Cerebellum (tissue), 4 donors: ENCODE measurements at places on chromosomes 2 and 18. TPM values are rescaled to one million over a fixed set of nuclear protein-coding genes. Genes with fewer than 3 reads are reported as not detected.
A peak's percentile ranks its signal among the peaks of the same experiment; 100 is the strongest.

Gene PLGLB2
- total RNA-seq = 7.3 TPM

Gene HS6ST1
- total RNA-seq = 39.7 TPM

Gene AKAIN1
- 6.9 TPM for total RNA-seq

Gene DYNAP
- not detected for total RNA-seq

Gene DAW1
- total RNA-seq = 2.8 TPM

Gene KCNG2
- total RNA-seq = 2.1 TPM

Gene PDE11A
- total RNA-seq = 14.3 TPM

Gene SH2D6
- total RNA-seq = 0.54 TPM

Gene C2orf76
- 13.2 TPM for total RNA-seq

Gene PLCL1
- total RNA-seq = 13.0 TPM

Gene ALPG
- not detected for total RNA-seq

Gene DHRS9
- 0.64 TPM for total RNA-seq

- no peak for DNase-seq
These were observed 14.4 kb upstream of the MYO5B start for GRCh38 chr18:50209311-50209710.

- no peak for DNase-seq
These were observed 3.5 kb upstream of the ADNP2 start for GRCh38 chr18:80105369-80106167.

DNA sequence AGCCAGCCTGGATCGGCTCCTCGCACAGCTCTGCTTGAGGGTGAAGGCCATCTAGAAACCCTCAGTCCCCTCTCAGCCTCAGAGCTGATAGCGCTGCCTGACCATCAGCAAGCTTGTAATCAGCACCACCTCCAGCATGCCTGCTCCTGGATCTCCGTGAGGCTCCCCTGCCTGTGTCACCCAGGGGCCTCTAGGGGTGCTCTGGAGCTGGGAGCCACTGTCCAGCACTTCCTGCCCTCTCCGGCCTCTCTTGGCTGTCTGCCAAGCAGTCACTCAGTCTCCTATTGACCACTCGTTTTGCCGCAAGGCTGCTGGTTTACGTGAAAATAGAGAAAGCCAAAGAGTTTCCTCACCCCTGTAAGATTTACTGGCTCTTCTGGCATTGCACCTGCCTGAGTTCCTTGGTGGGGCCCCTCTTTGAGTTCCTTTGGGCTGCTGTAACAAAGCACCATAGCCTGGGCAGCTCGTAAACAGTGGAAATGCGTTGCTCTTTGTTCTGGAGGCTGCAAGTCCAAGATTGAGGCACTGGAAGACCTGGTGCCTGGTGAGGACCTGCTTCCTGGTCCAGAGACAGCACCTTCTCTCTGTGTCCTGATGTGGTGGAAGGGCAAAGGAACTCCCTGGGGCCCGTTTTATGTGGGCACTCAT is 17.9 kb downstream of the CAPN10 start:
- peak; percentile 75 for DNase-seq

DNA sequence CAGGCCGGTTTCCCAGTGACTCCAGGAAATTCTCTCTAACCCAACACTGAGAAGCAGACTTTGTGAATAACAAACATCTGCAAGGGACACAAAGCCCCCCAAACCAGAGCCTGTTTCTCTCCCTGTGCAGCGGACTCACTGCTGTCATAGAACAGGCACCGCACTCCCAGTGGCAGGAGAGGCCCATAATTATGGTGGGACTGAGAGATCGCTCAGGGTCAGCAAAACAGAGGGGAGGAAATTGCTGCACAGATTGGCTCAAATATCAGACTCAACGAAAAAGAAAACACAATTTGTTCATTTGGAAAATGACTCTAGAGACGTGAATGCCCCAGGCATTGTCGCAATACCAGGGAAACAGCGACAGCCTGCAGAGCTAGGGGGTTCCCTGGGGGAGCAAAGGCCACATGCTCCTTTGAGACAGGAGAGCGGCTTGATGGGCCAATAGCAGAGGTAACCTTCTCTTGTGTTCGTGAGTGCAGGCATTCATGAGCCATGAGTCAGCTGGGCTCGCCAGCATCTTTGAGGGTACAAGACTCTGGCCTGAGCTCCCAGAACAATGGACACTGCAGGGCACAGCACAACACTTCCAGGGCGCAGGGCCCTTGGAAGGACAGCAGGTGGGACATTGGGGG is 143.3 kb upstream of the KLHL29 start:
- DNase-seq = no peak

DNA sequence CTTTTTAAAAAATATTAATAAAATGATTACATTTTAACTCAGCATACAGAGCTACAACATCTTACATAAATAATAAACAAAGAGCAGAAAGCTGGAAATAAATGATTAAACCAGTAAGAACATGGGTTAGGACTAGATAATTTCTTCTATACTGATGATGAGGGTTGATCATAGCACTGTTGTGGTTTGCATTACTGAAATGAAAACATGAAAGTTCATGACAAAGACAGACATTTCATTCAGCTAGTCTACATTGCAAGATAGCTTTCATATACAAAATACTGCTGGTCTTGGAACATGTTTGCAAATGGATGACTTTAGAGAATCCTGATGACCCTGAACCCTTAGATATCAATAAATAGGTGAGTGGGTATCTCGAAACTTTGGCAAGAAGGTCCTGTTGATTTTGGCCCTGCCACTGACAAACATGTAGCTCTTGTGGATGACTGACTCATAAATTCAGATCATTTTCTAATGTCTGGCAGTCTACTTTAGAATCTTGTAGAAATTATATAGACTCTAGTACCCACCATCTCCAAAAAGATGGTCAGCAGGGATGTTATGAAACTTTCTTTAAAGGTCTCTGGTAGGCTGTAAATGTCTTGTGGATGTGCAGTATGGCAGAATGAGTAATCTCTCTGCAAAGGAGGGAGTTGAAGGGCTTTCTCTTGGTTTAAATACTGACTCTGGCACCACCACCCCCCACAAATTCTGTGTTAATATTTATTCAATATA is 15.5 kb upstream of the CDC42EP3 start:
- no peak for DNase-seq

DNA sequence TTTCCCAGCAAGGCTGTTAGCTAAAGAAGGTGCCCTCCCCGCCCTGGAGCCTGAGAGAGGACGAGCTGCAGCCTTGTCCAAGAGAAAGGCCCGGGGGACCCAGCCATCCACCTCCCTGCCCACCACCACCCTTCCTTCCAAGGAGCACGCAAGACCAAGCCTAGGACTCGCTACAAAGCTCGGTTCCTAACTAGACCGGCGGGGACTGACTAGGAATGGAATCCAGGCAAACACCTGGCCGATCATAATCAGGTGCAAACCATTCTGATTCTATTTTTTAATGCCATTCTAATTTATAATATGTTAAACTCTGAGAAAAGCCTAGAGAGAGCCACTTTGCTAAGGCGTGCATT is 19.7 kb upstream of the TUBB6 start:
- DNase-seq = no peak

- DNase-seq = no peak
These were observed 1.1 kb upstream of the CDCA7 start for GRCh38 chr2:173353556-173353955.

GRCh38 chr2:238487134-238487533 is 60.4 kb downstream of the ASB1 start:
- DNase-seq = no peak

DNA sequence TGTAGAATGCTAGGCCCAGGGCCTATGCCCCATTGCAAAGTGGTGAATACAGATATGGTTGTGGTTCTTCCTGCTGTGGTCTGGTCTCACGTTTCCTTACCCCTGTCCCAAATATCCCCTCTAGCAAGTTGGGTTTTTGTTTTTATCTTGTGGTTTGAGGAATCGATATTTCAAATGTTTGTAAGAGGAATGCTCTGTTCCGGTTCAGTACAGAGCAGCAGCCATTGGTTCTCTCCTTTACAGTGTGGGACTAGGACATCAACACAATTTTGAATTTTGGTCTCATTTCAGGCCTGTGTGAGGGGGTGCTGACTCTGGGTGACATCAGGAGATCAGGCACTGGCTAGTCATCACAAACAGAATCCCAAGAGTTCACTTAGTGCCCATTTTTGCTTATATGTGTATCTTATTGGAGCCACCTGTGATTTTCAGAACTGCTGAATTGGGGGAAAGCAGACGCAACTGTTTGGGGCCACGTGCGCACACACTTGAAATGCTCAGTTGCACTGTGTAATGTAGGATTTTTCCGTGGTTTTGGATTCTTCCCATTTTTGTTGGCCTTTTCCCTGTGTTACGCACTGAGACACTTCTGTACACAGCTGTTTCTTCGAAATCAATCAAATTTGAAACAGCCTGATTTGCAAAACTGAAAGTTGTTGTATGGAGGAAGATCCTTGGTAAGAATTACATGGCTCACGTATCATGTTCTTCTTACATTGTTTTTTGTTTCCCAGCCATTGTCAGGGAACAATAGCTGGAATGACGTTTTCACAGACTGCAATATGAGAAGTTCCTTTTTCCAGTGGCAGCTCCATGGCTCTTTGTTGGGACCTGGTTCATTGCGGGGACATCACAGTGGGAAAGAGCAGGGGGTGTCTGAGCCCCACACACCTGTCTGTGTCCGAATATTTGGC is 8.6 kb downstream of the SH3BP4 start:
- no peak for DNase-seq

GRCh38 chr2:187994464-187995331 is 297.0 kb upstream of the GULP1 start:
- DNase-seq = no peak

GRCh38 chr18:73124175-73124574 is 256.4 kb upstream of the NETO1 start:
- no peak for DNase-seq

- DNase-seq = no peak
These were observed 331.9 kb downstream of the MYCN start for GRCh38 chr2:16272038-16272788.

GRCh38 chr18:3605486-3605952 is 155.5 kb downstream of the TGIF1 start:
- no peak for DNase-seq

- DNase-seq = no peak
These were observed 488.8 kb downstream of the PARD3B start for GRCh38 chr2:205034034-205034433.

GRCh38 chr2:113829761-113830160 is 60.1 kb upstream of the ACTR3 start:
- DNase-seq = no peak

DNA sequence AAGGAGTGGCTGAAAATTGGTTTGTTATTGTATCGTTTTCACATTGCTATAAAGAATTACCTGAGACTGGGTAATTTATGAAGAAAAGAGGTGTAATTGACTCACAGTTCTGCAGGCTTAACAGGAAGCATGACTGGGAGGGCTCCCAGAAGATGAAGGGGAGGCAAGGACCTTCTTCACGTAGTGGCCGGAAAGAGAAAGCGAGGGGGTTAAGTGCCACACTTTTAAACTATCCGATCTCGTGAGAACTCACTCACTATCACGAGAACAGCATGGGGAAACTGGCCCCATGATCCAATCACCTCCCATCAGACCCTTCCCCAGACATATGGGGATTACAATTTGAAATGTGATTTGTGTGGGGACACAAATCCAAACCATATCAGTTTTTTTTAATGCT is 81.6 kb downstream of the FBXO15 start:
- DNase-seq = no peak

DNA sequence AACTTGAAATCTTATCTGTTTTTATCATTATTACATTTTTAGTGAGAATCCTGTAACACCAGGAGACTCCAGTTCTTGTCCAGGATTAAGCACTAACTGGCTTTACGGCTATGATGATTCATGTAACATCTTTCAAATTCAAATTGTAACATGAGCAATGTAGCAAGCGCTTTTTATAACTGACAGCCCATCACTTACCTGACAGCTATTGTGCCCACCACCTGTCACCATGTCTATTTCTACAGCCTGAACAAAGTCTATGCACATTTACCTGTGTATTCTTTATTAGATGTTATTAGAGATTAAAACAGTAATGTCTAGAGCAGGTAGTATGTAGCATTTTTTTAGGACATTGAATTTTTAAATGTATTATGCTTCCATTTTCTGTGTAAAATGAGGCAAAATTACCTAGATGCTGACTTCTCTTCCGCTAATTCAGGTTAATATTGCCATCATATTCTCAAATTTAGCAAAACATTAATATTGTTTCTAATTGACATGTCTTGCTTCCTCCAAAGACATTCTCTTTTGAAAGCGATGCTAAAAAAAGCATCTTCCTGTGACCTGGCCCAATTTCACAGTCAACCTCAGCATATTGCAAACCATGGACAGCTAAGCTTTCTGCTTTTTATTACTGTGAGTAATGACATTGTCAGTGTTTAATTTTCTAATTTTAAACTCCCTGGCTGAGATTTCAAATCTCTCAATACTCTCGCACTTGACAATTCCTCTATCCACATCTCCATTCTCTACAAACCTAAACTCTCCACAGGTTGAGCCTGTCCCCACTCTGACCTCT is 37.8 kb downstream of the RIT2 start:
- peak; percentile 54 for DNase-seq

DNA sequence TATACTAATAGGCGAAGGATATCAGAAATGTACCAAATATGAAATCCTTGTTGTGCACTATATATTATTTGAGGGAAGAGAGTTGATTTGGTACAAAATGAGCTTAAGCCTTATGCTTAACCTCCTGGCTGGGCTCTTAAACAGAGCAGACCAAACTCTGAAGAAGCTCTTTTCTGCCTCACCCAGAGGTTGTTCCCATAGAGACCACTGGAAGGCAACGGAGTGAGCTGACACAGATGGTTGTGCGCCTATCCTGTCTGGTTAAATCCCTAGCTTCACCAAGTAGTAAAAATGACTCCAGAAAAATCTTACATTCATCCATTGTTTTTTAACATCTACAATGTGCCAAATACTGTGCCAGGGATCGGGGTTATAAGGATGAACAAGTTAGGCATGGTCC is 55.9 kb upstream of the NOL4 start:
- no peak for DNase-seq

DNA sequence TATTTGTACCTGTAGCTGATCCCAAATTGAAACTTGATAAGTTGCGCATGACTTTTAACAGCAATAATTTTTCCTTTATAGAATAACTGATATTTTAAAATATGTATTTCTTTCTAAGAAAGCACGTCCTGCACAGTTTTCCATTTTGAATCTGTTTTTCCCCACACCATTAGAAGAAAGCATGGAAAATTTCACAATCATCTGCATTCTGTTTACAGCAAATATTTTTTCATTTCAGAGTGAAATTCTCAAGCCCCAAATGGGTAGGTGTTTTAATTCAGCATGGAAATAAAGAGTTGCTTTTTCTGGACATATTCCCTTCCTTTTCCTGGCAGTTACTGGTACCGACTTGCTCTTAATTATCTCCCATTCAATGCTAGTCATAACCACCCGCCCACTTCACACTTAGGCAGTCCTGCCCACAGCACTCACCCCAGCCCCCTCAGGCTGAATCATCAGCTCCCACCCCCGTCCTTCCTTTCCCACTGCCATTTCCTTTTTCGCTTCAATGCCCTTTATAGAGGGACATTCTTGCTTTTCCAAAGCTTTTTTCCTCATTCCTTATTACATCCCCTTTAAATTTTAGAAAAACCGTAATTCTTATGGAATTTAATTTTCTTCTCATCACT is 89.2 kb upstream of the GLS start:
- DNase-seq = no peak
